ENCODE measurements at places on chromosomes 3 and 15. TPM values are rescaled to one million over a fixed set of nuclear protein-coding genes. Genes with fewer than 3 reads are reported as not detected.

GRCh38 chr15:56913670-56914069, 4.8 kb upstream of the TCF12 start:
- DNase-seq = no peak

DNA sequence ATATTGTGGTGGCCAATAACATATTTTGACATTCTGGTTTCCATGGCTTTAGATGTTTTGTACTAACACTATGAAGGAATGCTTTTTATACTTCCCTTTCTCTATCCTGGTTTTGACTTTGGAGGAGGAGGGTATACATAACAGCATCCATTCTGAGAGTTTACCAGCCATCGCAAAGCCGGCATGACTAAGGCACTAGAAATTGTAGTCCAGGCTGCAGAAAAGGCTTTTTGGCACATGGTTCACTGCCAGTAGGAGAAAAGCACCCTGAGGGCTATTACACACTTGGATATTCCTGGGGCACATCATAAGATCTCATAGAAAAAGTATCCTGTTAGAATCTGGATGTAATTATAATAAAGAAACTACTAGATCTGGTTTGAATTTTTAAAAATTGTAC, 101.8 kb downstream of the STT3B start:
- no peak for DNase-seq

- no peak for DNase-seq
Measured at GRCh38 chr3:172307141-172307560, 141.1 kb downstream of the GHSR start.

DNA sequence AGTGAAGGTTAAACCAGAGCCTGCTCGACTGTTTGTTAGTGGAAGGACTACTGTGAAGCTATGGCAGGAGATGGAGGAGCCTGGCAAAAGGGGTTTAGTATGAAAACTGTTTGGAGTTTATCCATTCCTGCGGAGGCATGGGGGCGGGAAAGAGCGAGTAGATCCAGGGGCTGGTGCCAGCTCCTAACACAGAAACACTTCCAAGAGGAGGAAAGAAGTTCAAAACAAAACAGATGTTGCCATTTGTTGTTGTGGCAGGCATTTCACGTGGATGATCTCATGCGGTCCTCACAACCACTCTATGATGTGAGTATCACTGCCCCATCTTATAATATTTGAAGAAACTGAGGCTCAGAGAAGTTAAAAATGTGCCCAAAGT, 30.7 kb upstream of the KY start:
- DNase-seq = no peak

GRCh38 chr3:30633718-30634117, 27.3 kb downstream of the TGFBR2 start:
- no peak for DNase-seq

Gene CCR8
- total RNA-seq = not detected

Gene CACNA2D3
- 33.7 TPM for total RNA-seq

DNA sequence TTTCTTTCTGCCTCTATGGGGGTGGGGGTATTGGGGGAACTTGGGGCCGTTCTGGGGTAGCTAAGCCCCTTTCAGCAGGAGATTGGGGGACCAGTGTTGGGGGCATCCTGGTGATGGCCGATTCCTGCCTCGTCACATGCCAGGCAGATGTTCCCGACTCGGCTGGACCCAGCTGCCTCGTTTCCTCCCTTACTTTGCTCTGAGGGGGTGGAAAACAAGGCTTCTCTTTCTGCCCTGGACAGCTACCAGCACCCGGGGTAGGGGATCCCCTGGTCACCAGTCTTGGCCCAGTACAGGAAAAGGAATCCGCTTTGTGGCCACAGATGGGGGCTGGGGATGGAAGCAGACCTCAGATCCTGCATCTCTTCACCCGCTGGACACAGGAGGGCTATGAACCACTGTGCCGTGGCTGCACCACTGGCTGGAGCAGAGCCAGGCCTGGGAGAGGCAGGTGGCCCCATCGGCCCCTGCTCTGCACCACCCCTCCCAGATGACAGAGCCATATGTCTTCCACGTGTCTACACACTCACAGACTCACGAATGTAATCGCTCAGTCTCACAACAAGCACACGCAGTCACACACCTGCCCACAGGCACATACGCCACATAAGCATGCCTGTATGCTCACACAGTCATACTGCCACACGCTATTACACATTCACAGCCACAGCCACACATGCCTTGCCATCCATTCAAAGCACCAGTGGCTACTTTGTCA, 12.4 kb downstream of the SNX33 start:
- no peak for DNase-seq

Gene FGF7
- 44.6 TPM for total RNA-seq

GRCh38 chr3:71650372-71650771, 66.8 kb upstream of the FOXP1 start:
- DNase-seq = no peak

Gene GOLGA8J
- total RNA-seq = 0.16 TPM

GRCh38 chr3:139251529-139251928, 92.3 kb upstream of the MRPS22 start:
- no peak for DNase-seq

Gene VGLL3
- 4.5 TPM for total RNA-seq

- DNase-seq = no peak
Measured at GRCh38 chr3:24182756-24183155, 237.7 kb downstream of the NR1D2 start.

DNA sequence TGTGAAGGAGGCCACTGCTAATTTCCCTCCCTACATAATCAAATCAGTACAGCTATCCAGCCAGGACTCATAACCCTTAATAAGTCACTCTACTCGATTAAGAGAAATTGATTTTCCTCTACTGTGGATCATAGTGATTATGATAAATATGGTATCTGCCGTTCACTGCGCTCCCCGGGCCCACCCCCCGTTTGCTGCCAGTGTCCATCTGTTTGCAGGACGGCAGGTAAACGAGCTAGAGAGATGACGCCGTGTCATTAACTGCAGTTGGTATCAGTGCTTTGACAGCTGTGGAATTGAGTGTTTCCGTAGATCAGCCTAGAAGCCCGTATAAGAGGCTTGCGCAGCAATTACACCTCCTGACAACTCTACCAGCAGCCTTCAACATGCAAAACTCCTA, 94.9 kb downstream of the ROBO2 start:
- DNase-seq = no peak

- DNase-seq = no peak
Measured at GRCh38 chr3:880371-880770, 212.5 kb upstream of the CNTN6 start.

GRCh38 chr3:128965818-128966217, 28.1 kb downstream of the CFAP92 start:
- no peak for DNase-seq

DNA sequence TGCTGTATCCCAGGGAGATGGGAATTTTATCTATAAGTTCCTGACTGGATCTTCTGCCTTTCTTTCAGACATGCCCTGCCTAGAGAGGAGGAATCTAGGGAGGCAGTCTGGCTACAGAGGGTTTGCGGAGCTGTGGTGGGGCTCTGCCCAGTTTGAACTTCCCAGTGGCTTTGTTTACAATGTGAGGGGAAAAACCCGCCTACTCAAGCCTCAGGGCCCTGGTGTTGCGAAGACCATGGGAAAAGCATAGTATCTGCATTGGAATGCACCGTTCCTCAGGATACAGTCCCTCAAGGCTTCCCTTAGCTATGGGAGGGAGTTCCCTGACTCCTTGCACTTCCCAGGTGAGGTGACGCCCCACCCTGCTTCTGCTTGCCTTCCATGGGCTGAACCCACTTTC, 168.7 kb downstream of the TMEM108 start:
- DNase-seq = no peak

DNA sequence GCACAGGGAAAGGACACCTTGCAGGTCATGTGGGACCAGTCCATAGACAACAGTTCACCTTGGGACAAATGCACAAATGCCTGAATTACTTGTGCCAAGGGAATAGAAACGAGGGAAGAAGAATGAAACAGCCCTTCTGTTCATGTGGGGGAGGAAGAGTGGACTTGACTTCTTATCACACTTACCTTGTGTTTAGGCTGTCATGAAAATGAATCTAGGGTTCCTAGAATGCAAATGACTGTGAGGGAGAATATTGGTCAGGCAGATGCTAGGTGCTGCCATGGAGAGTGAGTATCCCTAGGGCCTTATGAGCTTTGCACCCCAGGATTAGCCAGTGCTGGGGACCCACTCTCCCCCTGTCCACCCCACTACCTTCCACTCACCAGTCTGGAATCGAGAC, 11.0 kb upstream of the PRKAR2A start:
- no peak for DNase-seq

Gene MORC1
- total RNA-seq = not detected

Gene ITPKA
- 2.7 TPM for total RNA-seq

GRCh38 chr15:88833731-88834100, 30.5 kb downstream of the ACAN start:
- DNase-seq = no peak

GRCh38 chr3:51721062-51721745, 14.3 kb downstream of the GRM2 start:
- no peak for DNase-seq

GRCh38 chr3:130728037-130728436, 18.6 kb downstream of the PIK3R4 start:
- DNase-seq = no peak

DNA sequence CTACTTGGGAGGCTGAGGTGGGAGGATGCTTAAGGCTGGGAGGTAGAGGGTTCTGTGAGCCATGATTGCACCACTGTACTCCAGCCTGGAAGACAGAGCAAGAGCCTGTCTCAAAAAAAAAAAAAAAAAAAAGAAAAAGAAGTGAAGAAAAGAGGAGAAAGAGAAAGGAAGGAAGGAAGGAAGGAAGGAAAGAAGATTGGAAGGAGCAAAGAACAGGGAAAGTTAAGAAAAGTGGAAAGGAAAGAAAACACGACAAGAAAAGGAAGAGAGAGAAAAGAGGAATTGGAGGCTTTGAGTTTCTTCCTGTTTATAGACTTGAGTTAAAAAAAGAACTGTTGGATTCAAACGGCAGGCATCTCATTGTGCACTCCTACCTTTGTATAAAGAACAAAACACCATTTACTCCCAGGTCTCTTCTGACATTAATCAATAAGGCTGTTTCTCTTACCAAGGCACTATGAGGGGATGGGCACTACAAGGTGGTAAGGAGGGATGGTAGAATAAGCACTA, 73.5 kb downstream of the EDEM1 start:
- DNase-seq = no peak

All from Right ventricle myocardium inferior (tissue), 1 donor.